ENCODE measurements at places on chromosomes 4 and X.

- no peaks in the 10 kb centered on the region for H3K27me3 ChIP-seq
- H3K36me3 ChIP-seq, result no peaks in the 10 kb centered on the region
- DNase-seq, result no peak
- H3K4me3 ChIP-seq, result no peak overlapping the region
Measured at GRCh38 chrX:6852869-6853268, 294.6 kb upstream of the STS start.

- no peaks in the 10 kb centered on the region for H3K27me3 ChIP-seq
- no peaks in the 10 kb centered on the region for H3K4me1 ChIP-seq
- no peaks in the 10 kb centered on the region for H3K36me3 ChIP-seq
Measured at GRCh38 chr4:147289181-147289580, 191.7 kb upstream of the EDNRA start.

- H3K36me3 ChIP-seq, result no peaks in the 10 kb centered on the region
- no peak overlapping the region for H3K4me3 ChIP-seq
- H3K27ac ChIP-seq, result no peak overlapping the region
- H3K27me3 ChIP-seq, result no peaks in the 10 kb centered on the region
- no peaks in the 10 kb centered on the region for H3K4me1 ChIP-seq
Measured at GRCh38 chrX:49704691-49705404, 9.1 kb upstream of the PAGE1 start.

- H3K4me1 ChIP-seq, result no peaks in the 10 kb centered on the region
- no peak overlapping the region for H3K27ac ChIP-seq
- H3K4me3 ChIP-seq, result no peak overlapping the region
Measured at GRCh38 chr4:47498899-47499298, 13.8 kb downstream of the ATP10D start.

- no peaks in the 10 kb centered on the region for H3K4me1 ChIP-seq
- DNase-seq, result no peak
- H3K4me3 ChIP-seq, result no peak overlapping the region
- H3K27me3 ChIP-seq, result no peaks in the 10 kb centered on the region
- no peak overlapping the region for H3K27ac ChIP-seq
Measured at GRCh38 chr4:127364397-127364796, 268.4 kb upstream of the INTU start.

DNA sequence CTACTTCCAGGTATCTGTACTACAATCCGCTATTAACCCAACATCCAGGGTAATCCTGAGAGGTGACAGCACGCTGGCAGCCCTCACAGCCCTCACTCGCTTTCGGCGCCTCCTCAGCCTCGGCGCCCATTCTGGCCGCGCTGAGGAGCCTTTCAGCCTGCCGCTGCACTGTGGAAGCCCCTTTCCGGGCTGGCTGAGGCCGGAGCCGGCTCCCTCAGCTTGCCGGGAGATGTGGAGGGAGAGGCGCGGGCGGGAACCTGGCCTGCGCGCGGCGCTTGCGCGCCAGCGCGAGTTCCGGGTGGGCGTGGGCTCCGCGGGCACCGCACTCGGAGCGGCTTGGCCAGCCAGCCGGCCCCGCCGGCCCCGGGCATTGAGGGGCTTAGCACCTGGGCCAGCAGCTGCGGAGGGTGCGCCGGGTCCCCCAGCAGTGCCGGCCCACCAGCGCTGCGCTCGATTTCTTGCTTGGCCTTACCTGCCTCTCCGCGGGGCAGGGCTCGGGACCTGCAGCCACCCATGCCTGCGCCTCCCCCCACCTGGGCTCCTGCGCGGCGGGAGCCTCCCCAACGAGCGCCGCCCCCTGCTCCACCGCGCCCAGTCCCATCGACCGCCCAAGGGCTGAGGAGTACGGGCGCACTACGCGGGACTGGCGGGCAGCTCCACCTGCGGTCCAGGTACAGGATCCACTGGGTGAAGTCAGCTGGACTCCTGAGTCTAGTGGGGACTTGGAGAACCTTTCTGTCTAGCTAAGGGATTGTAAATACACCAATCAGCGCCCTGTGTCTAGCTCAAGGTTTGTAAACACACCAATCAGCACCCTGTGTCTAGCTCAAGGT lies 87.3 kb downstream of the PRSS12 start:
- no peaks in the 10 kb centered on the region for H3K4me1 ChIP-seq
- no peaks in the 10 kb centered on the region for H3K27me3 ChIP-seq
- H3K27ac ChIP-seq, result no peak overlapping the region
- no peak for DNase-seq

GRCh38 chr4:62510228-62510627 lies 1310.1 kb downstream of the ADGRL3 start:
- no peak for DNase-seq
- no peaks in the 10 kb centered on the region for H3K36me3 ChIP-seq
- no peaks in the 10 kb centered on the region for H3K4me1 ChIP-seq
- no peaks in the 10 kb centered on the region for H3K27me3 ChIP-seq
- no peak overlapping the region for H3K27ac ChIP-seq
- H3K4me3 ChIP-seq, result no peak overlapping the region

DNA sequence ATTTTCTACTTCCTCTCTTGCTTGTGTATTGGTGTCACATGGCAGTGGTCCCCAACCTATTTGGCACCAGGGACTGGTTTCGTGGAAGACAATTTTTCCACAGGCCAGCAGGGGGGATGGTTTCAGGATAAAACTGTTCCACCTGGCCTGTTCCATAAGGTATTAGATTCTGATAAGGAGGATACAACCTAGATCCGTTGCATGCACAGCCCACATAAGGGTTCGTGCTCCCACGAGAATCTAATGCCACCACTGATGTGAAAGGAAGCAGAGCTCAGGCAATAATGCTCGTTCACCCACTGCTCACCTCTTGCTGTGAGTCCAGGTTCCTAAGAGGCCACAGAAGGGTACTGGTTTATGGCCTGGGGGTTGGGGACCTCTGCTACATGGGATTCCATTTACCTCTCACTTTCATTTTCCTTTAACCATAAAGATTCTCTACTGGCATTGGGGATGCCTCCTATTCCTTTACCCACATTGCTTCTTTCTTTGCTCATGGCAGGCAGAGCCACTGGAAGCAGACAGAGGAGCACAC lies 38.1 kb downstream of the SEC31A start:
- H3K36me3 ChIP-seq, result peaks cover 8% of the 10 kb centered on the region
- no peak for DNase-seq
- no peak overlapping the region for H3K4me3 ChIP-seq
- no peak overlapping the region for H3K27ac ChIP-seq
- H3K27me3 ChIP-seq, result no peaks in the 10 kb centered on the region

DNA sequence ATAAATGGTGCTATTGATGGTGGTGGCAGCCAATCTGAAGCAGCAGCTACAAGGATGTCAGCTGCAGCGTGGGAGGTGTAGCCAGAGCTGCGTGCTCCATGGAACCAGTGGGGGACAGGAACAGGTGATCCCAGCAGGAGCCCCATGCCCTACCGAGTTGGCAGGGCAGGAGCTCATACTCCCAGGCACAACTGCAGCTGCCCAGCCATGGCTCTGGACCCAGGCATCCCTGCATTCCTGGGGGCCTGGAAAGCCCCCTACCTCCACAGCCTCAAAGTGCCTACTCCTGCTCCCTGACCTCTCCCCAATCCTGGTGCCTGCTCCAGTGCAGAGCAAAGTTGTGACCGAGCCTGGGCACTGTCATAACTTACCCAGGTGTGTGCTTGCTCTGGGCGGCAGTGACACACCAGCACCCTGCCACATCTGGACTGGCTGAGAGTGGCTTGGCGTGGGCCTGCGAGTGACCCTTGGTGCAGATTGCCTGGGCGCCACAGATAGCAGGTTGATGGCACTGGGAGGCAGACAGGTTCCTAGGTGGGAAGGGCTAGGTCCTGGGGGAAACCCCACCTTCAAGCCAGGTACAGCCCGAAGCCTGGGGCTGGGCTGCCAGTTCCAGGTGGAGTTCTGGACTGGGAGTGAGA lies 101.1 kb downstream of the DCAF12L2 start:
- no peaks in the 10 kb centered on the region for H3K4me1 ChIP-seq
- H3K27ac ChIP-seq, result no peak overlapping the region
- no peak overlapping the region for H3K4me3 ChIP-seq
- no peak for DNase-seq
- no peaks in the 10 kb centered on the region for H3K36me3 ChIP-seq

- peaks cover 2% of the 10 kb centered on the region for H3K4me1 ChIP-seq
- no peaks in the 10 kb centered on the region for H3K36me3 ChIP-seq
- no peak for DNase-seq
- no peaks in the 10 kb centered on the region for H3K27me3 ChIP-seq
- no peak overlapping the region for H3K27ac ChIP-seq
Measured at GRCh38 chr4:186012071-186012470, 56.9 kb upstream of the TLR3 start.

- H3K4me3 ChIP-seq, result peak overlapping the region; percentile 88
- DNase-seq, result no peak
- no peaks in the 10 kb centered on the region for H3K27me3 ChIP-seq
- no peaks in the 10 kb centered on the region for H3K4me1 ChIP-seq
Measured at GRCh38 chr4:82373486-82373815, 340 bp downstream of the HNRNPD start.

DNA sequence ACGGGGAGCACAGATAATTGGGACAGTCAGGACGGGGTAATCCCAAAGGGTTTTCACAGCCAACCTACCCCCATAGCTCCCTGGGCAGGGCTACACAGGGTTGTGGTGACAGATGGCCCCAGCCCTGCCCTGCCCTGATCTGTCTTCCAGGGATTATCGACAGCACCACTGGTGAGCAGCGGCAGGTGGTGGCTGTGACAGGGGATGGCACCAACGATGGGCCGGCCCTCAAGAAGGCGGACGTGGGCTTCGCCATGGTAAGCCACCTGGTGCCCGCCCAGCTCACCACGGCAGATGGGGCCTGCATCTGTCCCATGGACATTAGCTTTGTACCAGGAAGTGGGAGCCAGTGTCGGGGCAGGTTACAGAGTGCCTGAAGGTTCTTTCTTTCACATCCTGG lies 39.3 kb downstream of the ATP2B3 start:
- no peaks in the 10 kb centered on the region for H3K4me1 ChIP-seq
- H3K36me3 ChIP-seq, result no peaks in the 10 kb centered on the region
- H3K27ac ChIP-seq, result no peak overlapping the region
- H3K27me3 ChIP-seq, result no peaks in the 10 kb centered on the region
- DNase-seq, result no peak

DNA sequence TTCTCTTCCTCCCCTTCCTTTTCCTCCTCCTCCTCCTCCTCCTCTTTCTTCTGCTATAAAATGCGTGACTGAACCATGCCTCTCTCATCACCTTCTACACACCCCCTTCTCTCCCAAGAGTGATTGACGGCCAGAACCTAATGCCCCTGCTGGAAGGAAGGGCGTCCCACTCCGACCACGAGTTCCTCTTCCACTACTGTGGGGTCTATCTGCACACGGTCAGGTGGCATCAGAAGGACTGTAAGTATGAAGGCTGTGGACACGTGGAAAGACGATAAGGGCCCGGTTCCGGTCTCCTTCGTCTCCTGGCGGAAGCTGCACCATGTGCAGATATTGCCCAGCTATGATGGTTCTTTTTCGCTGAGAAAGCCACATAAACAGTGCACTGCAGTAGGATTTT lies 12.1 kb upstream of the ARSF start:
- no peak overlapping the region for H3K27ac ChIP-seq
- no peaks in the 10 kb centered on the region for H3K36me3 ChIP-seq
- no peaks in the 10 kb centered on the region for H3K27me3 ChIP-seq
- H3K4me1 ChIP-seq, result no peaks in the 10 kb centered on the region
- no peak for DNase-seq
- no peak overlapping the region for H3K4me3 ChIP-seq
